ENCODE measurements at places on chromosomes 4 and X. TPM values are rescaled to one million over a fixed set of nuclear protein-coding genes. Genes with fewer than 3 reads are reported as not detected.

The AFM gene
- 0.30 TPM for polyA plus RNA-seq

The CSAG1 gene
- polyA plus RNA-seq, result not detected

The FAM184B gene
- 0.04 TPM for polyA plus RNA-seq

The LDB2 gene
- 11.6 TPM for polyA plus RNA-seq

DNA sequence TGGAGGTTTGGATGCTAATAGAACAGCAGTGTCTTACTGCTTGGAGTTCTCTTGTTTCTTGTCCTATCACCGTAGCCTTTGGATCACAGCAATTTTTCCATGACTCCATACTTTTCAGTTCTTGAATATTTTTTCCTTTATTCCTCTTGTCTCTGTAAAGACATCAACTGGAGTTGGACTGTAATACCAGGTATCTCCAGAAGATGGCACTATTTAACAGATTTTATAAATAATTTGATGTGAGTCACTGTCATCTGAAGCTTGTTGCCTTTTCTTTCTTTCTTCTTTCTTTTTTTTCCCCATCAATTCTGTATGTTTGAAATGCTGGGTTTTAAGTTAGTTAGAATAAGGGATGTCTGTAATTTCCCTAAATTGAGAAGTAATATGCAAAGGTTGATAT lies 24.1 kb downstream of the HPRT1 start:
- DNase-seq, result no peak

GRCh38 chr4:188002323-188002722 lies 6.8 kb downstream of the ZFP42 start:
- no peak for DNase-seq

GRCh38 chr4:147879676-147880075 lies 147.8 kb downstream of the ARHGAP10 start:
- no peak for DNase-seq

DNA sequence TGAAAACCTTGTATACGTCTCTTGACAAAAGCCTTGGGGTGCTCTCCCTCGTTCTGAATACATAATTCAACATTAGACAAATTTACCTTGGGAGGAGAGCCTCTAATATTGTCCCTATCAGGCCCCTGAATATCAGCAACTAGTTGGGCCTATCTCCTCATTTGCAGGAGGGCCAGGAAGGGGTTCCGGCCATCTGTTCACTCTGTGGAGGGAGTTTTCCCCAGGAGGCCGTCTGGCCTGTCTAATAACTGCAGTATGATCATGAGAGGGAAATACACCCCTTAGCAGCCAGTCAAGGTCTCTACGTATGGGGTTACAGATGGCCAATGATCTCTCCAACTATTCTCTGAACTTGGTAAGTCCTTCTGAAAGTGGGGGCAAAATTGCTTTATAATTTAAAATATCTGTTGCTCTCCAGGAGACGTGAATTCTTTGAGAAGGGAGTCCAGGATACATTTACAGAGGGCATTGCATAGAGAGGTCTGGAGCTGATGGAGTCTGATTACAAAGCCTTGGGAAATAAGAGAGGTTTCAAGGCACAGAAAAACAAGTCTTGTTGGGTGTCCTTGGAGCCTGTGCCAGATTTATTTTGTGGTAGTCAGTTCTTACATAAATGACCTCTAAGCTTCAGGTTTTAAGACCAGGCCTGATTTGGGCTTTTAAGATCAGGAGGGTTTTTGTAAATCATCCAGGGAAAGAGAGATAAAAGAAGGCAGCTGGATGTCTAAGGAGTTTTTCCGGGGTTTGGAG lies 48.2 kb upstream of the UXT start:
- no peak for DNase-seq

- DNase-seq, result no peak
These were observed 34.6 kb upstream of the SORBS2 start for GRCh38 chr4:185846505-185847150.

- no peak for DNase-seq
These were observed 19.4 kb downstream of the AWAT2 start for GRCh38 chrX:70030301-70030767.

- no peak for DNase-seq
These were observed 59.0 kb upstream of the WDR1 start for GRCh38 chr4:10175626-10176025.

DNA sequence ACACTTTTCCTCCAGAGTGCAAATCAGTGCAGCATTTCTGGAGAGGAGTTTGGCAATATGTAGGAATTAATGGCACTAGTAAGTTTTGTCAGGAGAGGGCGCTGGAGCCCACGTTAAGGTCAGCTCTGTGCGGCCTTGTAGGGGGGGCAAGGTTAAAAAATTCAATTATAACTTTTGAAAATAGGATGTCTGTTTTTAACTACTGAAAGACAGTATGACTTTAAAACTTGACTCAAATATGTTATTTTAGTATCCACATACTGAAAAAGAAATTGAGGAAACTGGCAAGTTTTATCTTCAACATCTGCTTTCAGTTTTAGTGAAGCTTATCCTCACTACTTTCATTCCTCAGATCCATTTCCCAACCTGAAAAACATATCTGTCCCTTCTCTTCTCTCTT lies 30.9 kb upstream of the HSD17B13 start:
- peak; percentile 39 for DNase-seq

GRCh38 chr4:2746891-2747695 lies 9.0 kb downstream of the TNIP2 start:
- no peak for DNase-seq

GRCh38 chrX:150255441-150256296 lies 107.4 kb upstream of the MAMLD1 start:
- no peak for DNase-seq
